ENCODE measurements at places on chromosomes 5 and 9. TPM values are rescaled to one million over a fixed set of nuclear protein-coding genes. Genes with fewer than 3 reads are reported as not detected.

DNA sequence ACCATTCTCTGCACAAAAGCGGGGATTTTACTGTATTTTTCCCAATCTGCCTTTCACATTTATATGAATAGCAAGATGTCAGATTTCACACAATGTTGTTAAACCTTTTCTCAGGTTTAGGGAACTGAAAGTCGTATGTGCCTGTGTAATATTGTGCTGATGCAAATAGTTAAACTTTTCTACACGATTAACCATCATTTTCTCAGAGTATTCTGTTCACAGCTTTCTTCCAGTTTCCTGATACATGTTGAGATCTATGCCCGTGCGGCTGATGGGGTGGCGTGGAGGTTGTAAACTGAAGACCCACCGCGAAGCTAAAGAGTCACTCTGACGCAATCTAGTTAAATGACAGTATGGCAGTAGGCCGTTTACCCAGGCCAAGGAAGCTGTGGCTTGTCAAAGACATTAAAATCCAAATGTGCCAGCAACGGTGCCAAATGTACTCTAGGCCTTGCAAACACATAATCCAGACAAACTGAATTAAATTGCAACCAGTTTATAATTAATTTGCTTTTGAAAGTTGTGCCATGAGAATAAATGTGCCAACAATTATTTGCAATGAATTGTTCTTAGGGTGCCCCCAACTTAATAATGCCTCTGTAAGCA, 145.7 kb downstream of the EBF1 start:
- no peak overlapping the region for H3K27ac ChIP-seq
- H3K4me1 ChIP-seq, result no peaks in the 10 kb centered on the region
- no peak overlapping the region for H3K4me3 ChIP-seq
- no peaks in the 10 kb centered on the region for H3K27me3 ChIP-seq
- no peak for DNase-seq

DNA sequence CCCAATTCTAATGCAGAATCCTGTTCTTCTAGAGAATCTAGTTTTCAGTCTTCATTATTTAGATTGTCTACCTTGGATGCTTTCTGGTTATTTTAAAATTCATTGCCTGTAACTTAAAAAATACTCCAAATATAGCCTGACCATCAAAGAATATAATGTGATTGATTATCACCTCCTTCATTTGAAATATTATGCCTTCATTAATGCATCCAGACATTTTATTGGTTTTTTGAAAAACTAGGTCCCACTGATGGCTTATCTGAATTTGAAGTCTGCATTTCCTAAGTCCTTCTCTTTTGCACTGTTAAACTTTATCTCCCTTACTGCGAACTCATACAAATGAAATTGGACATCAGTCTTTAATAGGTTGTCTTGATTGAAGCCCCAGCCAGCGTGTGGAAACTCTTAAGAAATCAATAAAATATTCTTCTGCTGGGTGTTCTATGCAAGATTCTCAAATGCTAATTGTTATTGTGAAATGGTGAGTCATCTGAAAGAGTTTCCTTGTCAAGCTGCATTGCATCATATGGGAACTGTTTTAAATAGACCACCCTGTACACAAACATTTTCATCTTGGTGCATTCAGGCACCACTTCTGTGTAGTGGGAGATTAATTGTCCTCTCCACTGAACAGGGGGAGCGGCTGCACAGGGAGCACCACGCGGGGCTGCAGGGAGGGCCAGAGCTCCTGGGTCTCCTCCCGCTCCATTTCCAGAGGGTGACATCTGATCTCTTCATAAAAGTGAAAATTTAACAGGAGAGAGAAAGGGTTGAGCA, 92.3 kb upstream of the FANCC start:
- H3K4me1 ChIP-seq, result peaks cover 15% of the 10 kb centered on the region
- no peaks in the 10 kb centered on the region for H3K27me3 ChIP-seq
- H3K4me3 ChIP-seq, result no peak overlapping the region
- H3K27ac ChIP-seq, result 0 out of 3 replicates have a peak overlapping the region, but pooled peaks have one; percentile 21

DNA sequence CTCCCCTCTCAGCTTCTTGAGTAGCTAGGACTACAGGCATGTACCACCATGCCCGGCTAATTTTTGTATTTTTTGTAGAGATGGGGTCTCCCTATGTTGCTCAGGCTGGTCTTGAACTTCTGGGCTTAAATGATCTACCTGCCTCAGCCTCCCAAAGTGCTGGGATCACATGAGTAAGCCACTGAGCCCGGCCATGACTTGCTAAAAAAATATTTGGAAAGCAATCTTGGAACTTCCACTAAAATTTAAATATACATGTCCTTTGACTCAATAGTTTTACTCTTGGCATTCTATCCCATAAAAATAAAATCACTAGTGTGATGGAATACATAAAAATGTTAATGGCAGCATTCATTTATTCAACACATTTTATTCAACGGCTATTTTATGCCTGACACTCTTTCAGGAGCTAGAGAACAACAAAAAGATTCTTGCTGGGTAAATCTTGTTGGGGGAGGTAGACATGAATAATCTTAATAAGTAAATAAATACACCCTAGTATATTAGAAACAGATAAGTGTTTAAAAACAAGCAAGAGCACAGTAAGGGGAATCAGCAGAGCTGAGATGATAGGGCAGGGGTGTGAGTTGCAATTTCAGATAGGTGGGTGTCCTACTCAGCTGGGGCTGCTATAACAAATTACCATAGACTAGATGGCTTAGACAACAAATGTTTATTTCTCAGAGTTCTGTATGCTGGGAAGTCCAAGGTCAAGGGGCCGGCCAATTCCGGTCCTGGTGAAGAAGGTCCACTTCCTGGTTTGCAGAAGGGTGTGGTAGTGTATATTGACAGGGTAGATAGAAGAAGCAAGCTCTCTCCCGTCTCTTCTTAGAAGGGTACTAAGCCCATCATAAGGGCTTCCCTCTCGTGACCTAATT, 50.7 kb downstream of the KCNV2 start:
- DNase-seq, result no peak
- no peak overlapping the region for H3K4me3 ChIP-seq
- H3K27ac ChIP-seq, result no peak overlapping the region
- H3K27me3 ChIP-seq, result no peaks in the 10 kb centered on the region
- H3K4me1 ChIP-seq, result no peaks in the 10 kb centered on the region

DNA sequence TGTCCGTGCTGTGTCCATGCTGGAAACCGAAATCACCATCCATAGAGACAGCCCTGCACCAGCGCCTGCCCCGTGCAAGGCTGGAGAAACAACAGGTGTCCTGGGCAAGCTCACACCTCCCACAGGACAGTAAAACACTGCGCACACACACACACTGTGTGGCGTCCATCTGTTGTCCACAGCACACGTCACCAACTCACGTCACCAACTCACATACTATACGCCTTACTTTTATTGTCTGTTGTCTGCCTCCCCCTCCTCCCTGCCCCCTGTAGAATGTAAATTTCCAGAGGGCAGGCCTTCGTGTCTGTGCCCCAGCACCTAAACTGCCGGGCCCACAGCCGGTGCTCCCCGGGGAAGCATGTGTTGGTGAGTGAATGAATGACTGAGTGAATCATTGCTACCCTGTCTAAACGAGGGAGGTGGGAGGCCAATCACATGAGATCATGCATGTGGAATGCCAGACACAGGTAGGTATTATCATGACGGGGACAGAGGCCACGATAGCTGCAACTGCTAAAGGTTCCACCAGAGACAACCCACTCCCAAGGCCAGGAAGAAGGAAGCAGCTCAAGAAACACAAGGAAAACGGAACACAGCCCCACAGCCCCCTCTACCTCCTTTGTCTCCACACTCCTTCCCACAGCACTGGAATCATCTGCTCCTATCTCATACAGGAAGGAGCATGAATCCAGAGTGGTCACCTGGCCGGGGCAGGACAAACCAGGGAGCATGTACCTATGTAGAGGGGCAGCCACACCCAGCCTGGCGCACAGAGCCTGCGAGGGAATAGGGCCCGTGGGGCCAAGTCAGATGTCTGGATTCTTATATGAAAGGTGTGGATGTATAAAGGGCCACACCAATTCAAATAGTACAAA, 41.9 kb downstream of the STK10 start:
- no peak overlapping the region for H3K27ac ChIP-seq
- DNase-seq, result no peak
- peaks cover 64% of the 10 kb centered on the region for H3K4me1 ChIP-seq
- no peak overlapping the region for H3K4me3 ChIP-seq
- H3K27me3 ChIP-seq, result no peaks in the 10 kb centered on the region
- H3K36me3 ChIP-seq, result no peaks in the 10 kb centered on the region

GRCh38 chr5:135425641-135426040, 21.5 kb downstream of the DCANP1 start:
- no peak for DNase-seq
- H3K27me3 ChIP-seq, result no peaks in the 10 kb centered on the region
- no peak overlapping the region for H3K4me3 ChIP-seq
- no peak overlapping the region for H3K27ac ChIP-seq
- H3K4me1 ChIP-seq, result peaks cover 11% of the 10 kb centered on the region

GRCh38 chr9:37836386-37836785, 35.8 kb downstream of the DCAF10 start:
- H3K4me3 ChIP-seq, result no peak overlapping the region
- peaks cover 25% of the 10 kb centered on the region for H3K36me3 ChIP-seq
- no peaks in the 10 kb centered on the region for H3K27me3 ChIP-seq
- no peak overlapping the region for H3K27ac ChIP-seq
- no peak for DNase-seq
- peaks cover 20% of the 10 kb centered on the region for H3K4me1 ChIP-seq

GRCh38 chr5:122180863-122181548, 51.7 kb downstream of the ZNF474 start:
- H3K27me3 ChIP-seq, result no peaks in the 10 kb centered on the region
- DNase-seq, result no peak
- no peaks in the 10 kb centered on the region for H3K4me1 ChIP-seq
- no peak overlapping the region for H3K4me3 ChIP-seq
- no peaks in the 10 kb centered on the region for H3K36me3 ChIP-seq

DNA sequence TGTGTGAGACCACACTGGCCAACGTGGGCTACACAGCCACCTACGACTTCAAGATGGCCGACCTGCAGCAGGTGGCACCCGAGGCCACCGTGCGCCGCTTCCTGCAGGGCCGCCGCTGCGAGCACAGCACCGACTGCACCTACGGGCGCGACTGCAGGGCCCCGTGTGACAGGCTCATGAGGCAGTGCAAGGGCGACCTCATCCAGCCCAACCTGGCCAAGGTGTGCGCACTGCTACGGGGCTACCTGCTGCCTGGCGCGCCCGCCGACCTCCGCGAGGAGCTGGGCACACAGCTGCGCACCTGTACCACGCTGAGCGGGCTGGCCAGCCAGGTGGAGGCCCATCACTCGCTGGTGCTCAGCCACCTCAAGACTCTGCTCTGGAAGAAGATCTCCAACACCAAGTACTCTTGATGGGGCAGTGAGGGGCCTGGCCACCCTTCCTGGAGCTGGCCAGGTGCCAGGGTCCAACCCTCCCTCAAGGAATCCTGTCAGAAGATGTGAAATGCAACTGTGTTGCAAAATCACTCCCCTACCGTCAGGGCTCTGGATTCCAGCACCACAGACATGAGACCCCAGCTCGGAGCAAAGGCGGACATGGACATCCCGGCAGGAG, 11.1 kb downstream of the DIPK1B start:
- no peak overlapping the region for H3K4me3 ChIP-seq
- no peak for DNase-seq
- no peak overlapping the region for H3K27ac ChIP-seq
- H3K27me3 ChIP-seq, result no peaks in the 10 kb centered on the region

DNA sequence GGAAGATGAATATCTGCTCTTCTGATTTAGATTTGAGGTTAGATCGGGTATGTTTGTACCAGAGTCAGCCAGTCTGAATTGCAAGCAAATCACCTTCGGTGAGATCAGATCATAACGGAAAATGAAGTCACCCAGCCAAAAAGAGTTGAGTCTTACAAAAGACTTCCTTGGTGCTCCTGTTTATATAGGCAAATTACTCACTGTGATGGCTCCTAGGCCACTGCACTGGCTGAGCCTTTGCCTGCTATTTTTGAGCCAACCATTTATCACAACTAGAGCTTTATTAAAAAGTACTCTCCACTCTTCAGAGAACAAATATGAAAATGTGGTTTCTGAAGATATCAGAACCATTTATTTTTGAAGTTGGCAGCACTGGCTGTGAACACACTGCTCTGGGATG, 277.7 kb upstream of the PCSK5 start:
- H3K27ac ChIP-seq, result no peak overlapping the region
- H3K4me1 ChIP-seq, result no peaks in the 10 kb centered on the region
- no peak for DNase-seq
- H3K4me3 ChIP-seq, result no peak overlapping the region
- no peaks in the 10 kb centered on the region for H3K36me3 ChIP-seq

GRCh38 chr5:96455789-96456188, 22.7 kb upstream of the PCSK1 start:
- H3K4me3 ChIP-seq, result no peak overlapping the region
- H3K36me3 ChIP-seq, result no peaks in the 10 kb centered on the region
- H3K27me3 ChIP-seq, result no peaks in the 10 kb centered on the region
- no peak overlapping the region for H3K27ac ChIP-seq

DNA sequence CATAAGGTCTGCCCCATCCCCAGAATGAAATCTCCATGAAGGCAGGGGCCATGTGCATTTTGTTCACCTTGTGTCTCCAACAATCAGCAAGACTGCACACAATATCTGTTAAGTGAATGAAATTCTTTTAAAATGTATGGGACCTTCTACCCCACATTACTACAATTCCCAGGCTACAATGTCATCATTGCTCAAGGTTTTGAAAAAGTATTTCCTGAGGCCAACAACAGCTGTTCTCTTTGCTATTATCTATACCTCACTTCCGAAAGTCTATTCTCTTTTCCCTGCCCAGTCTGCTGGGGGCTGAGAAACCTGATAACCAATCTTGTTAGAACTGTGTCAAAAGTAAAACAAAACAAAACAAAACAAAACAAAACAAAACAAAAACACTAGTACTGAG, 29.2 kb downstream of the HOMER1 start:
- no peak overlapping the region for H3K4me3 ChIP-seq
- DNase-seq, result no peak
- H3K27me3 ChIP-seq, result no peaks in the 10 kb centered on the region
- H3K27ac ChIP-seq, result no peak overlapping the region

- peaks cover 80% of the 10 kb centered on the region for H3K36me3 ChIP-seq
- no peaks in the 10 kb centered on the region for H3K4me1 ChIP-seq
- H3K27me3 ChIP-seq, result no peaks in the 10 kb centered on the region
- DNase-seq, result no peak
- no peak overlapping the region for H3K27ac ChIP-seq
Measured at GRCh38 chr5:131430794-131431193, 166.9 kb downstream of the CDC42SE2 start.

- no peaks in the 10 kb centered on the region for H3K27me3 ChIP-seq
- no peak overlapping the region for H3K27ac ChIP-seq
- DNase-seq, result no peak
- no peaks in the 10 kb centered on the region for H3K4me1 ChIP-seq
- no peaks in the 10 kb centered on the region for H3K36me3 ChIP-seq
- H3K4me3 ChIP-seq, result no peak overlapping the region
Measured at GRCh38 chr5:125199373-125199772, 452.9 kb upstream of the ZNF608 start.

DNA sequence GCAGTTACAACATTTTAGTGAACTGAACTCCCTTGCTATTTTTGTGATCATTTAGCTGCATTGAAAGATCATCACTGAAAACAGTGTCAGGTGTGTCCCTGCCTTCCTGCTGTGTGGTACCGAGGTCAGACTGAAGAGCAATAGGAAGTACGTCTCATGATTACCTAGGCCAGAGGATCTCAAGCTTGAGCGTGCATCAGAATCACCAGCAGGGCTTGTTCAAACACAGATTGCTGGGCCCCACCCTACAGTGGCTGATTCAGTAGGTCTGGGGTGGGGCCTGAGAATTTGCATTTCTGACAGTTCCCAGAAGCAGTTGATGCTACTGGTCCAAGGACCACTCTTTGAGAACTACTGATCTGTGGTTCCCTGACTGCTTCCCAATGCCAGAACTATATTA, 159.6 kb downstream of the ACTL7B start:
- no peaks in the 10 kb centered on the region for H3K27me3 ChIP-seq
- H3K4me3 ChIP-seq, result no peak overlapping the region
- no peaks in the 10 kb centered on the region for H3K36me3 ChIP-seq
- no peaks in the 10 kb centered on the region for H3K4me1 ChIP-seq
- no peak for DNase-seq

LRRC19 gene
- total RNA-seq, result not detected

CDHR2 gene
- total RNA-seq, result 0.62 TPM

CCDC192 gene
- total RNA-seq, result not detected

TMC1 gene
- total RNA-seq, result not detected

GABRA1 gene
- not detected for total RNA-seq

All from K562 (cell line).